Germinal center (tissue), 1 donor: ENCODE measurements at places on chromosomes 7 and 10.

GRCh38 chr10:26909753-26910152, 49.0 kb upstream of the ABI1 start:
- DNase-seq: no peak

- no peak for DNase-seq
These were observed 4.7 kb upstream of the CUBN start for GRCh38 chr10:17134282-17134681.

- no peak for DNase-seq
These were observed 58.6 kb downstream of the ADRB1 start for GRCh38 chr10:114102256-114102655.

DNA sequence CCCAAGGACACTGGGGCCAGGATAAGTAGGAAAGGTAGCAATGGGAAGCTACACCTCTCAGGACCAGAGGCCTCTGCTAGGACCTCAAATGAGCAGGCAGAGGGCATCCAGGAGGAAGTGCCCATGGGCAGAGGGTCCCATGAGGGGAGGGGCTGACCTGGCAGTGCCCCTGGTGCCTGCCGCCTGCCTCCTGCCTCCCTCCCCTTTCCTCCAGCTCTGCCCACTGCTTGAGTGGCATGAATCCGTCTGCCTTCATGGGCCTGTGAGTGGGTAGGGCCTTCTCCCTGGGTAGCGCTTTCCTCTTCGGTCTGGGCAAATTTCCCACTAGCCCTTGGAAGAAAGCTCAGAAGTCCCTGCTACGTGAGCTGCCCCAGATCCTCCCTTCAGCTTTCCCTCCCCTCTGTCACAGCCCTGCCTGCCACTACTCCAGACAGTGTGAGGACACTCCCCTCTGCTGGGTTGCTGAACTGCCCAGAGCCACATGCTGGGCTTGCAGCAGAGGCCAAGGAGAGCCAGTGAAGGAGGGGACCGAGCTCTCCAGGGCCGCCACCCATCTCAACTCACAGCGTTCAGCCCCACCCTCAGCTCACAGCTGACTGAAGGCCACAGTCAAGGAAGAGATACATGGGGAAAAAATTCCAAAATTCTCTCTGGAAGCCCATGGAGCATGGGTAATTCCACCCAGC, 141.4 kb downstream of the ARHGAP22 start:
- DNase-seq: no peak

DNA sequence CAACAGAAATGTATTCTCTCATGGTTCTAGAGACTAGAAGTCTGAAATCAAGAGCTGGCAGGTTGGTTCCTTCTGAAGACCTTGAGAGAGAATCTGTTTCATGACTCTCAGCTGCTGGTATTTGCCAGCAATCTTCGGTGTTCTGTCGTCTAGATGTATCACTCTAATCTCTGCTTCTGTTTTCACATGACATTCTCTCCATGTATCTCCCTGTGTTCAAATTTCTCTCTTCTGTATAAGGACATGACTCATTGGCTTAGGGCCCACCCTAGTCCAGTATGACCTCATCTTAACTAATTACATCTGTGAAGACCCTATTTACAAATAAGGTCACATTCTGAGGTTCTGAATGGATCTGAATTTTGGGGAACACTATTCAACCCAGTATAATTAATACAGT, 82.3 kb downstream of the ANKRD7 start:
- no peak for DNase-seq

DNA sequence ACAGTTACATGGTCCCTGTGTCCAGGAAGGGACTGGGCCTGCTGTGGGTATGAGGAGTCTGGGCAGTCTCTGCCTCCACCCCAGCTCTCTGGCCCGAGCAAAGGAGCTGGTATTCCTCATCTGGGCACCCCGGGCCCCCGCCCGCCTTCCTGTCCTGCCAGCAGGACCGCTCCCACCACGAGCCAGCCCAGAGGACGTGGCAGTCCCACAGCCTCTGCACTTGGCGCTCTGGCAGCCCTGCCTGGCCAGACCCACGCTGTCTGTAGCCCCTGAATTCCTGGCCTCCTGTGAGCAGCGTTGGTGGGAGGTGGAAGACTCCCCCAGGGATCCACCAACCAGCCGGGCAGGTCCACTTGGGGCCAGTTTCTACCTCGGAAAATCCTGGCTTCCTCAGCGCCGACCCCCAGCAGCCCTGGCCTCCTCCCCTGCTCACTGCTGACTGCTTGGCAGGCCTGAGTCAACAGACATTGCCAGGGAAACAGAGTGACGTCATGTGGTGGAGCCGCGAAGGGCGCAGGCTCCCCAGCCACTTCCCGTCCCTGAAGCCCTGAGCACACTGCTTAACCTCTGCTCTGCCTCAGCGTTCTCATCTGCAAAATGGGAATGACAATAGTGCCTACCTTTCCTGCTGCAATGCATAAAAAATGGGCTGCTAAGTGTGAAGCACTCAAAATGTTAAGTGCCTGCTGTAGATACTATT, 21.6 kb upstream of the LIMK1 start:
- DNase-seq: peak; percentile 74

- DNase-seq: no peak
These were observed 9.1 kb upstream of the CSGALNACT2 start for GRCh38 chr10:43128958-43129706.

- no peak for DNase-seq
These were observed 217.7 kb upstream of the MTPN start for GRCh38 chr7:136194878-136195277.

GRCh38 chr10:132410779-132411532, 14.0 kb downstream of the PWWP2B start:
- DNase-seq: no peak

GRCh38 chr10:44668336-44668735, 242.8 kb upstream of the TMEM72 start:
- DNase-seq: no peak

GRCh38 chr7:157875230-157876179, 538.7 kb downstream of the DNAJB6 start:
- DNase-seq: no peak

GRCh38 chr10:20874261-20874660, 22.9 kb downstream of the NEBL start:
- no peak for DNase-seq

DNA sequence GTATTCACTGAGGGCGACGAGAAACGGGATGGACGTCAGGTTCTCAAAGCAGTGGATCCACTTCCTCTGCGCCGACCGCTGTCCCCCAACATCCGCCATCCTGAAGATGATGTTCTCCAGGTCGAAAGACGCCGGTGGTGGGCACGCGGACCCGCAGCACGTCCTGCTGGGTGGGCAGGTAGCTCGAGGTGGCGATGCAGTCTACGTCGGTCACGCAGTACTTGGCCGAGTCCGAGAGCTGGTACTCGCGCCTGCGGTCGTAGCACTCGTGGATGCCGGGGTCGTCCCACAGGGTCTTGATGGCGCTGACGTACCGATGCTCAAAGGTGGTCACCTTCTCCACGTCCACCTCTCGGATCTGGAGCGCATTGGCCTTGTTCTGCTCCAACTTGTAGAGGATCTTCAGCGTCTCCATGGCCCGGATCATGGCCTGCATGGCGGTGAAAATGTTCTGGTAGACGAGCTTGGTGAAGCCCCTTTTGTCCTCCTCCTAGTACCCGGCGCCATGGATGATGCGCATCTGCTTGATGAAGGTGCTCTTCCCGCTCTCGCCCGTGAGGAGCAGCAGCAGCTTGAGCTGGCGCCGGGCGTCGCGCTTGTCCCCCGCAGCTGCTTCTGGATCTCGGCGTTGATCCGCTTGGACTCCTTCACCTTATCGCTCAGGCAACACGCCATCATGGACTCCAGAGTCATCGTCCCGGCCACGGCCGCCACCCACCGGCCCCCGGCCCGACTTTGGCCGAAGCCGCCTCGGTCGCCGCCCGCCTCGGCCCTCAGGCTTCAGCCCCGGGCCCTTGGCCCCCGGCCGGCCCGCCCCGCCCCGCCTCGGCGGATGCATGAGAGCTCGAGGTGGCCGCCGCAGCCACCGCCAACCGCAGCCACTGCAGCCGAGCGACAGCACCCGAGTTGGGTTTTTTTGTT, 122.9 kb upstream of the KCTD7 start:
- no peak for DNase-seq

- DNase-seq: no peak
These were observed 1.4 kb downstream of the CPXM2 start for GRCh38 chr10:123890226-123890625.

DNA sequence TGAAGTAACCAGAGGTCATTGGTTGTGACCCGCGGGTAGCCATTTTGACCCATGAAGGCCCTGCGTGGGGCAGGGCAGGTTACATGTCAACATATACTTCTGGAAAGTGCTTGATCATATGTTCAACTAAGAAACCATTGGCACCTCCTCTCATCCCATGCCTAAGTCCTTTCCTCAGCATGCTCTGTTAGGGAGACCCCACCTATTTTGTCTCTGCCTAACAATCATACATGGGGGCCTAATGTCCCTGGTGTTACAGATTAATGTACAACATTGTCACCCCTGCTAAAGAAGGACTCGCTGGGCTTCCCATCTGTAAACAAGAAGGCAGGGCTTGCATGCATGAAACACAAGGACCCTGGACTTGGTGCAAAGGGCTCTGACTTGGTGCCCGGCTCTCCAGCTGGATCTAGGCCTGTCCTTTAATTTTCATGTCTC, 133.7 kb upstream of the TNS3 start:
- DNase-seq: no peak

DNA sequence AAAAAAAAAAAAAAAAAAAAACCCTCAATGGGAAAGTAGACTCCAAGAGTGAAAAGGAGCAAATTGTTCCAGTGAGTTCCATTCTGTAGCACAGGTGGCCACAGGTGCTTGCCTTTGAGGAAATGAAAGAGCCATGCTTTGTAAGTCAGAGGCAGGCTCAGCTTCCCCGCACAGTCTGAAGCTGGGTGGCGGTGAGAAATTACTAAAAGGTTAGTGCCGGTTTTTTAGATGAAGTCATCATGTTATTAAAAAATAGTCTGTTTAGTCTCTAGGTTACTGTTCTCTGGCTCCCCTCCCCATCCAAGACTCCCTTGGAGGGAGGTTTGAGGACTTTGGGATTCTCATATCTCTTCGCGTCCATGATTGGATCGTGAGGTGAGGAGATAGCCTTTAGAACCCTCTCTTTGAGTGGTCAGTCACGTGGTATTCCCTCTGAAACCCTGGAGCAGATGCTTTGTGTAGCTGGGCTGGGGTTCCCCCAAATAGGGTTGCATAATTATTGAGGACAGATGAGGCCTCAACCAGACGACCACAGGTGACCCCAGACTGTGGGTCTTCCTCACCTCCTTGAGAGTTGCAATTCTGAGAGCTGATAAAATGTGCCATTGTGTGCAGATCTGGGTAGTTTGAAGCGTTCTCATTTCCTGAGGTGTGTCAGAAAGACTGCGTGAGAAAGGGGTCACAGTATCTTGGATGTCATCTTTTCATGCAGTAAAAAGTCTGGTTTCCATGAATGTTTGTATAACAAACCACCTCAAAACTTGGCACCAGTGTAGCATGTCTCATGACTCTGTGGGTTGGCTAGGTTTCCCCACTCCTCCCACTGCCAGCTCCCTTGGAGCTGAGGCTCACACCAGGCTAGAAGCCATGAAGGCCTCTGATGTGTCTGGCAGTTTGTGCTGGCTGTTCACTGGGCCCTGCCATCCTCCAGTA, 27.1 kb downstream of the OGDH start:
- peak; percentile 69 for DNase-seq

GRCh38 chr10:72682638-72683037, 9.3 kb upstream of the MCU start:
- no peak for DNase-seq

- no peak for DNase-seq
These were observed 85.0 kb downstream of the EMX2 start for GRCh38 chr10:117627561-117627960.

DNA sequence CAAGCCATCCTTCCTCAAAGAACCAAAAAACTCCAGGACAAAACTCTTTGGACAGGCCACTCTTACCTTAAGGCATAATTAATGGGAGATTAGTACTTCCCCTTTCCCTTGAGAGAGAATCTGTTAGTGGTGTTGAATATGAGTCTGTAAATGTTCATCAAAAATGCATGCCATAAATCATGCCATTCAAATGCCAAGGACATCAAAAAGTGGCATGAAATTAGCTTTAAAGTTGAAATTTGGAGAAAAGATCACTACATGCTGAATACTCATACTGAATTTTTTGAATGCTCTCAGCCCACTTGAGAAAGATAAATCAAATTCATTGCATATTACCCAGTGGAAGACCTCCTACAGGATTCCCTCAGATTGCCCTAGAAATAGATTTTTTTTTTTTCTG, 6.7 kb downstream of the NRCAM start:
- no peak for DNase-seq

DNA sequence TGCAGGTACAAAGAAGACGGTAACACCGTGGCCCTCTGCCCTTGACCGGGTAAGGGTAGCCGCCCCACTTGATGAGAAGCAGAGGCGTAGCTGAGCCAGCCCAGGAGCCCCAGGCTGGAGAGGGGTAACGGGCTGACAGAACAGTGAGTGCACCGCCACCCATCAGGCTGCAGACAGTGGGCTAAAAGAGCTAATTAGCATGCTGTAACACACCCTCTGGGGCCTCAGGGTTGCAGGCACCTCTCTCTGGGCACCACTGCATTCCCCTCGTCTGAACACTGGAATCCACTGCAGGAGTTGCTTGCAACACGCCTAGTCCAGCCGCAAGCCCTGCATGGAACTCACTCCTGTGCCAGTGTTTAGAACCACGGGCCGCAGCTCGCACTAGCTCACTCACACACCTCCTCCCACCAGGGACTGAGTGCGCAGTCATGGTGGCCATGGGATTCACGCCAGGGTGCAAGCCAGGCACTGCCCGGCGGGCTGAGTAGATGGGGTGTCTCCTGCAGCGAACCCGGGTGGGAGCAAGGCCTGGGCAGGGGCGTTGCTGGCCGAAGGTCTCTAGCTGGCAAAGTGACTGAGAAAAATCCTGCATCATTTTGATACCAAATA, 36.1 kb downstream of the AGMO start:
- DNase-seq: no peak

DNA sequence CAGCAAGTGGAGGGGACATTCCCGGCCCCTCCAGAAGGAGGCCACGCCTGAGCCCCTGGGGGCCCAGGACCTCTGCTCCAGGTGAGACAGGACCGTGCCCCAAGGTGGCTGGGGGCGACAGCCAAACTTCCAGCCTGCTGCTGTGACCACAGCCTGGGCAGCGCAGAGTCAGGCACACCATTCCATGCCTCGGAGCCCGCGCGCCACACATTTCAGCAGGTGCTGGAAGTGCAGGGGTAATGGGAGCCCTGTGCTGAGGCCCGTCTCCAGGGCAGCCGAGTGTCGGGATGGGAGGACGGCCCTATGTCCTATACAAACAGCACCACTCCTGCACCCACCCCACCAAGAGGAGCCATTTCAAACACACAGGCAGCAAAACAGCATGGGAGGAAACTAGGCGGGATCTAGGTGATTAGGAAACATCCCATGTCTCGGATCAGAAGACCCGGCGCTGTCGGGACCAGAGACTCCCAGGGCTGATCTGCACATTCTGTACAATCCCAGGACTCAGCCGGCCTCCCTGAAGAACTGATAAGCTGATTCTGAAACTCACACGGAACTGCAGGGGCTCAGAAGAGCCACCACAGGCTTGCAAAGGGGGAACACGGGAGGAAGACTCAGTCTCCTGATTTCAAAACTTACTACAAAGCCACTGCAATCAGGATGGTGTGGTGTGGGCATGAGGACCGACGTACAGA, 272.3 kb downstream of the ELFN1 start:
- no peak for DNase-seq

- no peak for DNase-seq
These were observed 102.0 kb downstream of the NRF1 start for GRCh38 chr7:129713544-129713943.

- no peak for DNase-seq
These were observed 96.5 kb downstream of the TACC2 start for GRCh38 chr10:122085423-122085911.

- peak; percentile 30 for DNase-seq
These were observed 94.5 kb downstream of the SEC61G start for GRCh38 chr7:54664235-54665228.

GRCh38 chr7:81857385-81857784, 87.5 kb upstream of the HGF start:
- no peak for DNase-seq
